Right lung (tissue), 10 donors: ENCODE measurements at places on chromosomes 12 and 14.

- peak; percentile 80 for DNase-seq
Measured at GRCh38 chr12:6341417-6342139, at the start of gene TNFRSF1A. Gene TNFRSF1A, minus strand, starts transcription at chr12:6342076. Its CDS starts 262 bp downstream, at chr12:6341814.

DNA sequence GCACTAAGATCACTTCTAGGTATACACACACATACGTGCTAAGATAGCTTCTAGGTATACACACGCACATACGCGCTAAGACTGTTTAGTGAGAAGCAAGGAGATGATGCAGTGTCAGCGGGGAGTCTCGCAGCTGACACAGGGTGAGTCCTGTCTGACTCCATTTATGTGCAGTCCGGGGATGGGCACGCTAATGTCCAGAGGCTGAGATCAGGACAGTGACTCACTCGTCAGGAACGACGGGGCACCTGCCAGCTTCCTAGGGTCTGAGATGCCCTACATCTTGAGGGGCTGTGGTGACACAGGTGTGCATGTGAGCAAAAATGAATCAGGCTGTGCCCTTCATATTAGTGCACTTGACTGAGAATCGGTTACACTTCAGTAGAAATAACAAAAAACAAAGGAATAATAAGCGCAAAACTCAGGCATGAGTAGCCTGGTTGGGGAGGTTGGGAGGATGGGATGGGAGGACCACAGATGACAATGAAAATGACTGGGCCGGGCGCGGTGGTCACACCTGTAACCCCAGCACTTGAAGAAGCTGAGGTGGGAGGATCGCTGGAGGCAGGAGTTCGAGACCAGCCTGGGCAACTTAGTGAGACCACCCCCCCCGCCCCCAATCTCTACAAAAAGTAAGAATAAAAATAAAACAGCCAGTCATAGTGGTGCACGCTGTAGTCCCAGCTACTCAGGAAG is 29.1 kb upstream of the ULK1 start:
- no peak for DNase-seq

DNA sequence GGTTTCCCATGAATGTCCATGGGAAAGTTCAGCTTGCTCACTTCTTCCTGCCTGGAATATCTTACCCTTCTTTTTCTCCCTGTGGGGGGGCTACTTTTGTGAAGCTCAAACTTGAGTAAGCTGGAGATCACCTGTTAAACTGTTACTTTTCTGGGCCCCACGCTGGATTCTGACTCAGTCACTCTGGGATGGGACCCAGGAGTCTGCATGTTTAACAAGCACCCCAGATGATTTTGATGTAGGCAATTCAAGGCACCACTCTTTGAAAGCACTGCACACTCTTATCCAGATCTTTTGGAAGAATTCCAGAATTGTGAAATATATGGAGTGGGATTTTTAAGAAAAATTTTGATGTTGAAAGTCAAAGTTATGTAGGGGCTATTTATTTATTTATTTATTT is 46.3 kb upstream of the IGF1 start:
- DNase-seq = no peak

DNA sequence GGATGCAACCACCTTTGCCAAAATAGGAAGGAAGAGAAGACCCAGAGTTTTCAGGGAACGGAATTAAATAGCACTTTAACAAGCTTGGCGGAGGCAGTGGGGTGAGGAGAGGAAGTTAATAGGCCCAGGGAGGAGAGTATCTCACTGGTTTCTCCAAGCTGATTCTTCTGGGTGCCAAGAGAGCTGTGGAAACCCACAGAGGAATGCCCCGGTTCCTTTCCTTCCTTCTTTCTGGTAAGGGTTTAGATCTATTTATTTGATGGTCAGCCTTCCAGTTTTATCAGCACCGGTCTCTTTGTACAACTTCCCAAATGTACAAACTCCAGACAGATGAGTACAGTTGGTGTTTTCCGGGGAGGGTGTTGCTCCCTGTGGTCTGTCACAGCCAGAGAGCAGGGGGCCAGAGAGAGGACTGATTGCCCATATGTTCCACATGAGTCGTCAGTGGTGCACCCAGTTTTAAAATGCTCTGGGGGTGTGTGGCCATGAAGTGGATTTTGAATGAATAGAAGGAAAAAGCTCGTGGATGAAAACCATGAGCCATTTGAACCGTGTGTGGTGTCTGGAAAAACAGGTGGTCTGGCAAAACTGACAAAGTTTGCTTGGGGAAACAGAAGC is 26.6 kb downstream of the PRKCH start:
- DNase-seq = no peak
